ENCODE measurements at places on chromosomes 7 and 10.

- DNase-seq = no peak
Observed at GRCh38 chr10:16497911-16498310, 23.8 kb downstream of the C1QL3 start.

DNA sequence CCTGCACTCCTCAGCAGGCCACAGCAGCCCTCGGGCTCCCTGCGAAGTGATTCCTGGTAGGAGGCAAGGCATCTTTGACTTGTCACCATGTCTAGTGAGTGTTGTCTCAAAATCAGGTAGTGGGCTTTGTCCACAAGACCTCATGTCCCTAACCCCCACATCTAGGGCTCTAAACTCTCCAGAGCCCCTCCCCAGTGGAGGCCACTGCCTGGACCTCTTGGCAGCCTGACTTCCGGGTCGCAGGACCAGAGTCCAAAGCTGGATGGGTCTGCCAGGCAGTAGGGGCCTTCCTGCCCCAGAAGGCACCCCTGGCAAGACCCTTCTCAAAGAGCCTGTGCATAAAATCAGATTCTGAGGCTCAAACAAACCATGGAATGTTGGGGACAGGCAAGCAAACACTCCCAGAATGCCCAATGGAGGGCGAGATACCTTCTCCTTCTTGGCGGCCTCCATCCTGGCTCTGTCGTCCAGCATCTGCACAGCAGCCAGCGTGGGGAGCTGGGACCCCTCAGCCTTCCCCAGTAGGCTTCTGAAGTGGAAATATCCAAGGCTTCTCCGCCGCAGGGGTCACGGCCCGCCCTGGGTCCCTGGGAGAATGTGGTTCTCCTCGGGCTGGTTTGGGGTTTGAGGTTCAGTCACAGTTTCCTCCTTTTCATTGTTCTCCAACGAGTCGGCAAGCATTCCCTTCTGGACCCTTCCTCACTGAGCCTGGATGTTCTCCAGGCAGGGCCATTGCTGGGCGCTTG is 586 bp downstream of the GCK start:
- DNase-seq = no peak

DNA sequence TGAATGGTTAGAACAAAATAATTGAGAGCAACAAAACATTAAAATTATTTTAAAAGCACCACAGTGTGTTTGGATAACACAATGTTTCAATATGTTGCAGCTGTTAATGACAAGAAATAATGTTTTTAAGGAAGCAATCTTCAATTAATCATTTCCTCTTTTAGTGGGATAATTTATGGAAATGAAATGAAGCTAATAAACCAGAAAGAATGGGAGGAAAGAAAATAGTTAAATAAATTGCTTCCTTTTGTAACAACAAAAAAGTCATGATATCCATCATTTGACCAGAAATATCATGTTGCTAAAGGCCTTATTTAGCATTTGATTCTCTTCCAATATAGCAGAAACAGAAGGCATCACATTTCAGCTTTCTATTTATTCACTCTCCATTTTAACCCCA is 224.5 kb downstream of the SEMA3A start:
- DNase-seq = no peak

DNA sequence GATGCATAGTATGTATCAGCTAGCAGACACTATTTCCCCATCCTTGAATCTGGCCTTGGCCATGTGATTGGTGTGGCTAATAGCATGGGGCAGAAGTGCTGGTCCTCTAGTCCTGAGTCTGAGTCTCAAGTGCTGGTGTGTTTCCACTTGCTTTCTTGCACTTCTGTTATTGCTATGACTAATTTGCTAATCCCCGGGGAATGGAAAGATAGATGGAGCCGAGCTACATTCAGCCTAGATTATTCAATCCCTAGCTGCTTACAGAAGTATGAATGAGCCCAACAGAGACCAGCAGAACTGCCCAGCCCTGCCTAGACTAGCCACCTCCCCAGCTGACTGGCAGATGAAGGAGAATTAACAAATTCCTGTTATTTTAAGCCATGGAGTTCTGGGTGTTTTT is 53.2 kb upstream of the SYPL1 start:
- no peak for DNase-seq

DNA sequence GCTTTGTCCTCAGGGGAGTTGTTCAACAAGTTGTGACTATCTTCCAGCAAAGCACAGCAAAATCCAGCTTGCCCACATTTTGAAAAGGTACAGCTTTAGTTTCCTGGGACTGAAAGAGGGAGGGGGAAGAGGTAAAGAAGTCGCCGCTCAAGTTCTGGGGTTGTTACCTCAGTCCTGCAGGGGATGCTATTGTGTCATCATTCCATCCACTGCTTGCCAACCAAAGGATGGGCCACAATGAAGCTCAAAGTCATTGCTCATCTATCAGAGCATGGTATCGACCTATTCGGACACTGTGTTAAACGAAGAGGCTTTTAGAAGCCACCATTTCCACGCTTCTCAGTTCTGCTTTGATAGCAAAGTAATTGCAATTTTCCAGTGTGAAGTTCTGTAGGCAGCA is 34.3 kb downstream of the NPY start:
- DNase-seq = no peak

DNA sequence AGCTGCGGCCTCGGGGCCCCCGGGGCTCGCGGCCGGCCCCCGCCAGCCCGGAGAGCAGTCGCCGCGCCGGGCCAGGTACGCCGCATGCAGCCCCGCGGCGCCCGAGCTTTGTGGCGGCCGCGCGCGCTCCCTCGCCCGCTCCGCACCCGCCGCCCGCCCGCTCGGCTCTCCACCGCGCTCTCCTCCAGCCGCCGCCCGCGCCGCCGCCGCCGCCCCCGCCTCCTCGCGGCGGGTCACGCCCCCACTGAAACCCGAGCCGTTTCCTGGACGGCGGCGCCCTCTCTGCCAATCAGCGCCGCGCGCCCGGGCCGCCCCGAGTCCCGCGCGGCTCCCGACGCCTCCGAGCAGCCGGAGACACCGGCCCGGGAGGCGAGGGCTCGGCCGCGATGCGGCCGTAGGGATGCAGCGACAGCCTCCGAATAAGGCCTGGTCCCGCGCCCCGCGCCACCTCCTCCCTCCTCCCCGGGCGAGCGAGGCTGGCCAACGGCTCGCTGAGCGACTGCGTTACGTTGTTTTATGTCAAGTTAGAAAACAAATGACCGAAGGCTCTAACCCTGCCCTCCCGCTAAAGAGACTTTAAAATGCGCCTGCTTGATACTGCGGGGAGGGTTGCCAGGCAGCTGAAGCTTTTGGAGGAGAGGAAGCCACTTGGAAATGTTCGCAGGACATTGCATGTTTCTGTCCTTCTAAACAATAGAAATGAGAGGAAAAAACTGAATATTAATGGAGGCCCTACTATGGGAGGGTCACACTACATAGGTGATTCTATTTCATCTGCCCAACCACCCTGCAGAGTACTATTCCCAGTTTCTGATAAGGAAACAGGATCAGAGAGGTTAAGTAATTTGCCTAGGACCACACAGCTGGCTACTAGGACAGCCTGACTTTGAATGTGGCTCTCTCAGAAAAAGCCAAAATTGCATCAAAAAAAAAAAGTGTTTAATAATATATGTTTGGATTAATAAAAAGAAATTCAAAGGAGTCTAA is at the start of gene FGFR2:
Gene FGFR2, minus strand, starts transcription at position 182 of the 987 bp plus-strand sequence. CDS start 4,627 bp downstream, outside the sequence.
- peak; percentile 56 for DNase-seq

- no peak for DNase-seq
Observed at GRCh38 chr7:152120210-152120609, 94.7 kb downstream of the GALNT11 start.

GRCh38 chr10:2494399-2494798 is 572.9 kb upstream of the PFKP start:
- DNase-seq = no peak

DNA sequence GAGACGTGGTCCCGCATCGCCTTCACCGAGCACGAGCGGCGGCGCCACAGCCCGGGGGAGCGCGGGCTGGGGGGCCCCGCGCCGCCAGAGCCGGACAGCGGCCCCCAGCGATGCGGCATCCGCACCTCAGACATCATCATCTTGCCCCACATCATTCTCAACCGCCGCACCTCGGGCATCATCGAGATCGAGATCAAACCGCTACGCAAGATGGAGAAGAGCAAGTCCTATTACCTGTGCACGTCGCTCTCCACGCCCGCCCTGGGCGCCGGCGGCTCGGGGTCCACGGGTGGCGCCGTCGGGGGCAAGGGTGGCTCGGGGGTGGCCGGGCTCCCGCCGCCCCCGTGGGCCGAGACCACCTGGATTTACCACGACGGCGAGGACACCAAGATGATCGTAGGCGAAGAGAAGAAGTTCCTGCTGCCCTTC is 737 bp downstream of the CNNM2 start:
- no peak for DNase-seq

DNA sequence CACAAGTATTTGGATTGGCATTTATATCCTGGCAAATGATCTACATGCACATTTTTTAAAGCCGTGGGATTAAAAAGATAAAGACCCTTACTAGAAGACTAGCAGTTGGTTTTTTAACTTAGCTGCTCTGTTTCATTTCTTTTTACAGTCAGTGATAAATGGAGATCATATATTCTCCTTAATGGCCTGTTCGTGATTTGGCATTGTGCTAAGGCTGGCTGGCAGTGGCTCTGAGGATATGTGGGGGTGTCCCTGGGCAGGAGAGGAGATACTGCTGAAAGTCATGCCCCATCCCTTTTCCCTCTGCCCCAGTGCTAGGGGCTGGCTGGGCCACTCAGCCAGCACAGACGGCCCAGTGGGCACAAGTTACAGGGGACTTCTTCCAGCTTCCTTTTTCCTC is 341.7 kb downstream of the PRPF18 start:
- DNase-seq = no peak

DNA sequence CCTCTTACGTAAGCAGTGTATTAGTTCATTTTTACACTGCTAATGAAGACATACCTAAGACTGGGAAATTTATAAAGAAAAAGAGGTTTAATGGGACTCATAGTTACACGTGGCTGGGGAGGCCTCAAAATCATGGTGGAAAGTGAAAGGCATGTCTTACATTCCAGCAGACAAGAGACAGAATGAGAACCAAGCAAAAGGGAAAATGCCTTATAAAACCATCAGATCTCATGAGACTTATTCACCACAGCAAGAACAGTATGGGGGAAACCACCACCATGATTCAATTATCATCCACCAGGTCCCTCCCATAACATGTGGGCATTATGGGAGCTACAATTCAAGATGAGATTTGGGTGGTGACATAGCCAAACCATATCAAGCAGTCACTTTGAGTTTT is 126.3 kb upstream of the CXCL12 start:
- no peak for DNase-seq

GRCh38 chr10:63504145-63504881 is 16.9 kb upstream of the REEP3 start:
- DNase-seq = no peak

DNA sequence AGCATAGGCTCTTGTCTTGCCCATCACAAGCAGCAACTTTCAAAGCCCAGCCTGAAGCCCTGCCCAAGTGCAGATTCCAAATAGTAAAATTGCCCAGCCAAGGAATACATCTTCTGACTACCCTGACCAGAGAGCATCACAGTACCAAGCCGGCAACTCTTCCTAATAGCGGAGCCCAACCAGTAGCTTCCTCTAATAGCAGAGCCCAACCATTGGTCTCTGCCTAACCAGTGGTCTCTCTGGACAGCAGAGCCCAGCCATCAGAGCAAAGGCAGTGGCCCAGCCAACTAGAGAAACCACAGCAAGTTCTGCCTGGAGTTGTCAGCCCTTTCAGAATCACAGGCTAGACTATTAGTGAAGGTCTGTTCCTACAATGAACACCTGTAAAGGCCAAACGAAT is 285.6 kb downstream of the HGF start:
- no peak for DNase-seq

All from cortex of kidney (tissue), 1 donor.